Kasumi-1 (cell line): ENCODE measurements at places on chromosomes 7 and 10.
A peak's percentile ranks its signal among the peaks of the same experiment; 100 is the strongest.

GRCh38 chr7:132472463-132473120, 103.7 kb downstream of the PLXNA4 start:
- DNase-seq: no peak

- no peak for DNase-seq
Observed at GRCh38 chr7:64869121-64869725, 33.9 kb upstream of the ZNF273 start.

DNA sequence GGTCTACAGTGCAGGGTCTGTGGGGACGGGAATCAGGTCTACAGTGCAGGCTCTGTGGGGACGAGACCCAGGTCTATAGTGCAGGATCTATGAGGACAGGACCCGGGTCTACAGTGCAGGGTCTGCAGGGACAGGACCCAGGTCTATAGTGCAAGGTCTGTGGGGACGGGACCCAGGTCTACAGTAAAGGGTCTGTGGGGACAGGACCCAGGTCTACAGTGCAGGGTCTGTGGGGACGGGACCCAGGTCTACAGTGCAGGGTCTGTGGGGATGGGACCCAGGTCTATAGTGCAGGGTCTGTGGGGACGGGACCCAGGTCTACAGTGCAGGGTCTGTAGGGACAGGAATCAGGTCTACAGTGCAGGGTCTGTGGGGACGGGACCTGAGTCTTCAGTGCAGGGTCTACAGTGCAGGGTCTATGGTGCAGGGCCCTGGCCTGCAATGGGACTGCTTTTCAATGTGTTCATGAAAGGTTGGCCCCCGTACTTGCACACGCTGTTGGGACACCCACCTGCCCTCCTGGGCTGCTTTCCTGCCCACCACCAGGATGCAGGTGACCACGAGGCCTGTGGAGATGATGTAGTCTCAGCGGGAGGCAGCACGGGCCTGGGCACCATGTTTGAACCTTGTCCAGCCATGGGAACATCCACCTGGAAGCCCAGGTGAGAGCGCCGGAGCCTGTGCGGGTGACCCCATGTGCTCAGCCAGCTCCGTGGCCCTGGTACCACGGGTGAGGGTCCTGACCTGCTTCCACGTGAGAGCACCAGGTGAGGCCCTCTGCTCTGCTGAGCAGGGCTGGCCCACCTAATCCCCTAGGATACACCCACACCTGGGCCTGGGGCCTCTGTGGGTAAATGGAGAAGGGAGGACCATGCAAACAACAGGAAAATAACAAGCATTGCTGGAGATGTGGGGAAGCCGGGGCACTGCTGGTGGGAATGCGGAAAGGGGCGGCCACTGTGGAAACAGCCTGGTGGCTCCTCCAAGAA, 91.4 kb upstream of the DIP2C start:
- no peak for DNase-seq

GRCh38 chr7:130141161-130141883, 63.9 kb downstream of the TMEM209 start:
- no peak for DNase-seq

GRCh38 chr10:71363936-71364335, 32.8 kb upstream of the CDH23 start:
- DNase-seq: no peak

DNA sequence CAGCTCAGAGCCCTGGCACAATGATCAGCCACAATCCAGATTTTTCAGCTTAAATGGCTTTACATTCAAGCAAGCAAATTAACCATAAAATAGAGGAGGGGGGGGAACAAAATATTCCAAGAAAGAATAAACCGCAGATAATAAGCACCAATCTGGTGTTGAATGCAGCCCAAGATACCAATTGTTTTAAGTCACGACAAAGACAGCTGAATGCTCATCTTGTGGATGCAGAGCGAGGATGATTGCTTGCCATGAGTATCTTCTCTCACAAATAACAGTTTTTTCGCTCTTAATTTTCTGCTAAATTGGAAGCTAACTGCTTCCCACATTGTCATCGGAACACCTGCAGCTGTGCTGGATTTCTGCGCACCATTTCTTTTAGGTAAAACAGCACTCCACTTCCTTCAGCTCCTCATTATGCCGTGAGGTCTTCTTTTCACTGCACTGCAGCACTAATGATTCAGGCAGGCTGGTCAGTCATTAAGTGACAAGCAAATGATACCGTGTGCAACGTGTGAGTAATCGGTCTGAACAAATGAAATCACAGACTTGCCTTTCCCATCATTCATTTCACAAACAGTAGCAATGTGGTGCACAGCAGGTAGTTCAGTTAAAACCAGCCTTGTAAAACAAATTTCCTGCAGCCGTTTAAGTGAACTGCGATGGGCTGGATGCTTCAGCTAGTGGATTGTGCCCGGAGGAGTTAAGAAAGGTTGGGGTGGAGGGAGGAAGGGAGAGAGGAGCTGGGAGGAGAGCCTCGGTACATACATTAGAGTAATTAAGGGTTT, 106.4 kb upstream of the CDCA7L start:
- DNase-seq: no peak

DNA sequence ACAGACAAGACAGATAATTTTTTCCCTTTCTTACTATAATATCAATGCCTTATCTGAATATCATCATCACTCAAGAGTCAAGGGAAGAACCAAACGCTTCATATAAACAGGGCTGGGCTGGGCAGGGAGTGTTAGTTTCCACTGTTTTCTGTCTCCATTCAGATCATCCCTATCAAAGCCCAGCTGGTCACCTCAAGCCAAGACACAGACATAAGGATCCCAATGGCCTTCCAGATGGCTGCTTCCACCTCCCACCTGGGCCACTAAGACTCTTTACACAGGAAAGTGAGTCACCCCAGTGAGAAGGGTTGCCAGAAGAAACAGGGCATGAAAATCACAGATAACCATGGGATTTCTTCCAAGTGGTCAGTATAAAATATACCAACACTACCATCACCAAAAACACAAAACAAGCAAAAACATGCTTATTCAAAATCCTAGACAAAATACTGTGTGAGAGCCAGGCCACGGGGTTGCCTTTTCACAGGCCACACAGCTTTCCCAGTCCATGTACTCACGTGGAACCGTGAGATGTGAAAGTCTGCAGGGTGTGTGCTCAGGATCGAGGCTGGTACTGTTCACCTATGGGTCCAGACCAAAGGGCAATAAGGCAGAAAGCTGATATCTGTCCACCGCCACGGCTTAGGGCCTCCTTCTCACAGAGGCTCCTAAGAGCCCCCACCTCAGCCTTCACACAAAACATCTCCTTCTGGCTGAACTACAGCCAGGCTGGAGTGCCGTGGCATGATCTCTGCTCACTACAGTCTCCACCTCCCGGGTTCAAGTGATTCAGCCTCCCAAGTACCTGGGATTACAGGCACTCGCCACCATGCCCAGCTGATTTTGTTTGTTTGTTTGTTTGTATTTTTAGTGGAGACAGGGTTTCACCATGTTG, 5.7 kb downstream of the PRSS1 start:
- DNase-seq: no peak

DNA sequence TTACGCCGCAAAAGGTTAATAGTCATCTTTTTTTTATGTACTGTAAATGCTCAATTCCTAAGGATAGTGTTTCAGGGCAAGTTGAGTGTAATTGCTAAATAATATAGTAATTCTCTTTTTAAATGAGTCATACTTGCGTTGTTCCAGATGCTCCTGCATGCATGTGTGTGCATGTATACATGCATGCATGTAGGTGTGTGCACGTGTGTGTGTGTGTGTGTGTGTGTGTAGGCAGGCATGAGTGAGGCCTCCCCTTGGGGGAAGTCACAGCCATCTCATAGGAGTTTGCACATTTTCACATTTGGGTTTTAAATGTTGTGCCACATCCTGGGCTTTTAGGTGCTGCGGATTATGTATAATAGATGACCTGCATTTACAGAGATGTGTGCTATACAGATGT, 1095.8 kb downstream of the KCNMA1 start:
- no peak for DNase-seq

DNA sequence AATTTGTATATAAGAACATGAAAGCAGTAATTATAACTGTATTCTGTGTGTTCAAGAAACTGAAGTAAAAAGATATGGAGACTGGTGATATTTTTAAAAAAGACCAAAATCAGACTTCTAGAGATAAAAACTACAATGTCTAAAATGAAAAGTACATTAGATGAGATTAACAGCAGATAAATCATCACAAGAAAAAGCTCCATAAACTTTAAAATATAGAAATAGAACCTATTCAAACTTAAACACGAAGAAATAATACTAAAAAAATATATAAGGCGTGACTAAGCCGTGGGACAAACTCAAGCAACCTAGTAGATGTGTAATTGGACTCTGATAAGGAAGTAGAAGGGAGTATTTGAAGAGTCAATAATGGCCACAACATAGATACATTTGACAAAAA, 189.1 kb upstream of the ZMIZ1 start:
- no peak for DNase-seq

DNA sequence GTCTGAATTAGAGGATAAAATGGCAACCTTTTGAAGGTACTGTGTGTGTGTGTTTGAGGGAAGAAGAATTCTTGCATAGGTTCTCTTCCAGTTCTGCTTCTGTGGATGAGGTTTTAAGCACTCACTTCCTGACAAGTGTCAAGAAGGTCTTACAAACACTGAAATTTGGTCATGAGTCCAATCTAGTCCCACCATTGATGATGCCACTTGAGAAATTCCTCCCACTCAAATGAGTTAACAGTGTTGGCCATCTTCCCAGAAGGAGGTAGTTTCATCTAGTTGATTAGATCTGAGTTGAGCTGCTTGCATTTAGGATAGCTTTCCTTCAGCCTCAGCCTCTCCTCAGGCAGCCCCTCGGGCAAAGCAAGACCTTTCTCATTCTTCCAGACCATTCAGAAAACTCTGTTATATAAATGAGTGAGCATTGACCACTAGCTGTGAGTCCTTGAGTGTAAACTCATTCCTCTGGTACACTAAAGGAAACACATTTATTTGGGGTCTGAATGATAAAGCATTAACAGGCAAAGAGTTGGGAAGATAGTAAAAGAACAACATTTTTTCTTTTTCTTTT, 189.5 kb downstream of the TRIL start:
- no peak for DNase-seq

GRCh38 chr7:75628055-75628454, 110.7 kb downstream of the HIP1 start:
- DNase-seq: no peak

- DNase-seq: no peak
Observed at GRCh38 chr10:7767209-7767608, 20.6 kb downstream of the KIN start.

- no peak for DNase-seq
Observed at GRCh38 chr10:70457759-70458305, 16.4 kb upstream of the NODAL start.

- DNase-seq: peak; percentile 54
Observed at GRCh38 chr7:101162551-101163278, 2.7 kb downstream of the VGF start.

- no peak for DNase-seq
Observed at GRCh38 chr10:121448766-121449421, 149.3 kb downstream of the FGFR2 start.

DNA sequence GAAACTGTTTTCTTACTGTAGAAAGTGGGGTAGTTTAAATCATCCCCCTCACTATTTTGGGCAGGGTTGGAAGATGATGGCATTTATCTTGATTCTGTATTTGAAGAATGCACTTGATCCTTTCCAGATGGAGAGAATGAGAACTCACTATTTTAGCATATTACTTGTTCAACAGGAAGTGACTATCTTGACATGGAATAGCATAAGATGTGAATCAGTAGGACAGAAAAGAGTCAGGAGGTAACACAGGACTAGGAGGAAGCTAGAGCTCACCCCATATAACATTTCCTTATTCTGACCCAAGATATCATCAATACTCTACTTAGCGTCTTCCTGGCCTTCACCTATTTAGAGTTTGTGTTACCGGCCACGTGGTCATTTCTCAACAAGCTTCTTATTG, 400.2 kb downstream of the PHTF2 start:
- no peak for DNase-seq
